T-helper 17 cell (primary cell): ENCODE measurements at places on chromosomes 12 and 14. TPM values are rescaled to one million over a fixed set of nuclear protein-coding genes. Genes with fewer than 3 reads are reported as not detected.

ZFHX2 gene
- 0.27 TPM for total RNA-seq

TMTC1 gene
- total RNA-seq, result not detected

- DNase-seq, result no peak
These were observed 5.0 kb downstream of the SETD3 start for GRCh38 chr14:99475660-99476059.

- no peak for DNase-seq
These were observed 77.1 kb downstream of the RASSF9 start for GRCh38 chr12:85759091-85759490.

GRCh38 chr12:52871291-52872039 is 22.7 kb upstream of the KRT78 start:
- DNase-seq, result no peak

KLHL33 gene
- total RNA-seq, result 0.39 TPM

- no peak for DNase-seq
These were observed 89.4 kb downstream of the GALNT8 start for GRCh38 chr12:4809449-4810218.

DNA sequence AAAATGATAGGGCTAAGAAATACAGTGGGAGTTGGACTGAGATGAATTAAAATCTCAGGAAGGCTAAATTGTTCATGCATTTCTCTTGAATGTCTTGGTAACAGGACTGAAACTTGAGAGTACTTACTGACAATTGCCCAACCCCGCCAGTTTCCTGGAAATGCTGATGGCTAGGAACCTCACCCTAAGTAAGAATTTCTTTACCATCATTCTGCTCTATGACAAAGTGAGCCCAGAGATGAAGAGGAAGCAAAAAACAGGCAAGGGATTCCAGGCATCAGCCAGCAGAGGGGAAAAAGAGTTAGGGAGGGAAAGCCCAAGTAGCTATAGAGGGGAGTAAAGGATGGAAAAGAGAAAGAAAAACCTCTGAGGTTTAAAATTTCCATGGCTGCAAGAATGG is 397.7 kb downstream of the MDGA2 start:
- no peak for DNase-seq
